Stimulated activated CD8-positive, alpha-beta memory T cell treated with anti-CD3 and anti-CD28 coated beads, Interleukin-7, amount 100 ng/mL, for 1 hour (primary cell): ENCODE measurements at places on chromosomes 7 and 10.

- no peak for DNase-seq
These were observed 86.0 kb downstream of the FANK1 start for GRCh38 chr10:125982260-125982948.

DNA sequence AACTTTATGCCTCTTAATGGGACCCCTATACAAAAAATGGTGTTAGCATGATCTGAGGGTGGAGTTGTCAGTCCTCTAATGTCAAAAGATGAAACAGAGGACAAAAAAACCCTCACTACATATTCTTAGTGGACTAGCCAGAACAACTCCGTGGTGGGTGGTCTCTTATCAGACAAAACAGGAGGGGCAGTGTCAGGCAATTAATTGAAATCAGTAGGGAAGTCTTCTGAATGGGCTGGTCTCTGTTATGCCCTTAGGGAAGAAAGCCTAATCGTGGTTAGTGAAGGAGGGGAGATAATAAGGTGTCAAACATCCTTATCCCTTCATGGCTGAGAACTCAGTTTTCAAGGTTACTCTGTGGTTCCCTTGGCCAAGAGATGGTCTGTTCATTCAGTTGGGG lies 909.4 kb downstream of the GRID1 start:
- DNase-seq: no peak

- no peak for DNase-seq
These were observed 375.5 kb downstream of the SEMA3D start for GRCh38 chr7:84811362-84811761.

DNA sequence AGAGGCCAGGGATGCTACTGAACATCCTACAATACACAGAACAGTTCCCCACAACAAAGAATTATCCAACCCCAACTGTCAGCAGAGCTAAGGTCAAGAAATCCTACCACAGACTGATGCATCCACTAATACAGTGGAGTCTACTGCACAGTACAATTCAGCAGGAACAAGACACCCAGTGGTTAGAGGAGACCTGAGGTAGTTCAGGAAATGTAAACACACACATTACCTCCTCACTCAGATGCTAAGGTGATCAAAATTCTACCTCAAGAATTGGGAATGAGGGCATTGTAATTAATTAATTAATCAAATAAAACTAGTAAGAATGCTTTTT lies 91.4 kb downstream of the ZFAND4 start:
- DNase-seq: no peak

DNA sequence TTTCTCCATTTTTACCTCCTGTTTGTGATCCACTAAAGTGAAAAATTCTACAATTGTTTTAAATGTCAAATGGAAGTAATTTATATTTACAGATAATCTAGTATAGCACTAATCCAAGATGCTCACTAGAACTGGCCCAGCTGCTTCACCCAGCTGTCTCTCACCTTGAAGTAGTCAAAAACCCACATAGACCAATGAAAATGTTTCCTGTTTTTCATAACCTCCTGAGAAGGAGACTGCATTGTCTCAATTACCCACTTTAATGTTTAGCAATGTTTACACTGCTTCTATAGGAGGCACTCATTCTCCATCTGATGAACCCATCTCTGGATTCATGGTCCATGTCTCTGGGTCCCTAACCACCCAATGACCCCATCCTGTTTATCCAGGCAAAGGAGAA lies 56.1 kb upstream of the ADO start:
- no peak for DNase-seq

DNA sequence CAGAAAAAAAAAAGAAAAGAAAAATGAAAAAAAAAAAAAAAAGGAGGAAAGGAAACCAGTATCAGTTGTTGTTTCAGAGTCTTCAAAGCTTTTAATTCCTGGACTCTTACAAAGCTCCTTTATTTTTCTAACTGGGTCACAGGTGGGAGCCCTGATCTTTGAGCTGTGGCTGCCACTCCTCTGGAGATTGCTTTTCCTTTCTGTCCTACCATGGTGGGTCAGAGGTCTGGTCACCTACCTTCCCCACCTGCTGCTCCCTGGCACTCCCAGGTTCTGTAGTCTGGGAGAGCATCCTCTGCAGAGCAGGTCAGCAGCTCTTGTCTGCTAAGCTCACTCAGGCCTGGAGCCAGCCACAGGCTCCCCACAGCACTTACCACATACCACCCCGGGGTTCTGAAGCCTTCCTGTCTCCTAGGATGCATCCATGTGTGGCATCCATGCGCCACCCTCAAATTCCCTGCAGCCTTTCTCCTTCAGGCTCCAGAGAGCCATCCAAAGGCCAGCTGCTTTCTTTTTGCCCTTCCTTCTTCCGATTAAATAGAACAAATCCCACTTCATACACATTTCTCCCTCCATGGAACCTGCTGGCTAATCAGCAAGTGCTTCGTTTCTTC lies 73.2 kb upstream of the TPK1 start:
- no peak for DNase-seq

DNA sequence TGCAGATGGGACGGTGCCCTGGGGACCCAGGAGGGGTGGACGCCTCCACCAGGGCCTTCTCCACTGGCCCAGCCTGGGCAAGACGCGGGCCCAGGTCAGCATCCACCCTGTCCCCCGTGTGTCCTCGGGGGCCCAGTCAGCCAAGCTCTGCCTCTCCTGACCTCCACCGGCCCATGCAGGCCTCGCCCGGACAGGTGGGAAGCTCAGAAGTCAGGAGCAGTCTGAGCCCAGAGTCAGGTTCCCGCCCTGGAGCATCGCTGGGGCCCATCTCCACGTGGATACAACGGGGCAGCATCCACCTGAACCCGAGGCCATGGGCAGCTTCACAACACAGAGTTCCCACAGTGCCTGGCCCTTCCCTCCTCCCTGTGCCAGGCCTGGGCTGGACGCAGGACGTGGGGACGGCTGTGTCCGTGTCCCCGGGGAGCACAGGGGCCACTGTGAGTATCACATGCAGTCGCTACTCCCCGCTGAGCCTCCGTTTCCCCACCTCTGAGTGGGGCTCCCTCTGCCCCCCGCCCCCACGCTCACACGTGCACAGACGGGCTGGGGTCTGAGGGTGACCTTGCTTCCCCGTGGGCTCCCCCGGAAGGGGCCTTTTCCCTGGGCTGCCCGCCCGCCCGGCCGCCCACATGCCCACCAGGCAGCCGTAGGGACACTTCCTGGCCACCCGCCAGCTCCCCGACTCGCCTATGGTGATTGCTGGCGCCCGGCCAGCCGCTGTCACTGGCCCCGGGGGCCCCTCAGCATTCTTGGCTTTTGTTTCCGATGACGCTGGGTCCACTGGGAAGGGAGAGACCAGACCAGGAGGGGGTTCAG lies 64.3 kb downstream of the PDGFA start:
- DNase-seq: no peak

- DNase-seq: no peak
These were observed 19.3 kb downstream of the PAPOLB start for GRCh38 chr7:4842319-4843064.

- no peak for DNase-seq
These were observed 10.1 kb downstream of the PON2 start for GRCh38 chr7:95424716-95425115.

GRCh38 chr10:88990384-88991160 lies at the start of gene FAS:
Gene FAS, plus strand, starts transcription at chr10:88990798. Its CDS starts 79 bp downstream, at chr10:88990877.
- DNase-seq: peak; percentile 62

DNA sequence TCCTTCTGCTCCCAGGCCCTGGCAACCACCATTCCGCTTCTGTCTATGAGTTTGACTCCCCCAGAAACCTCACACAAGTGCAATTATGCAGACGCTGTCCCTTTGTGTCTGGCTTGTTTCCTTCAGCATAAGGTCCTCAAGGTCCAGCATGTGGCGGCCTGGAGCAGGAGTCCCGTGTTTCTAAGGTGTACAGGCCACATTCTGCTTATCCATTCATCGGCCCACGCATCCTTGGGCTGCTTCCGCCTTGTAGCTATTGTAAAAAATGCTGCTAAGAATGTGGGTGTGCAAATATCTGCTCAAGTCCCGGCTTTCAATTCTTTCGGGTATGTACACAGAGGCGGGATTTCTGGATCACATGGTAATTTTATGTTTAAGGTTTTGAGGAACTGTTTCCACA lies 38.2 kb downstream of the ESYT2 start:
- DNase-seq: no peak

GRCh38 chr7:30764030-30764975 lies 6.9 kb upstream of the MINDY4 start:
- no peak for DNase-seq

DNA sequence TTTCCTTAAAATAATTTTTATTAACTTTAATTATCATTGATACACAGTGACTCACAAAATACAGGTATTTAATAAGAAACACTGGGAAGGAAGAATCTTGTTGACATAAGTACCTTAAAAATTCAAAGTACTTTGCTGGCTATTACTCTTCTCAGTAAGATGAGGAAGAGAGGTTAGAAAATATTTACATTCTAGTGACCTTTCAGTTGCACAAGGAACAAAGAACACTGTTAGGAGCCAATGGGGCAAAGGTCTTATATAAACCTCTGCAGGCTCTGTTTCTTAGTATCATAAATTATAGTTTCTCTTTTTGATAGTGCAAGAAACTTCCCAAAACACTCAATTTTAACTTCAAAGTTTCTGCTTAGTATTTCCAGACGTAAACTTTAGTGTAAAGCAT lies 4.8 kb upstream of the TAX1BP1 start:
- no peak for DNase-seq

GRCh38 chr7:134446923-134447322 lies 12.0 kb downstream of the AKR1B1 start:
- DNase-seq: no peak

- no peak for DNase-seq
These were observed 110.6 kb upstream of the SAMD8 start for GRCh38 chr10:75000748-75001321.

GRCh38 chr7:139455789-139456188 lies 27.7 kb downstream of the KLRG2 start:
- no peak for DNase-seq

DNA sequence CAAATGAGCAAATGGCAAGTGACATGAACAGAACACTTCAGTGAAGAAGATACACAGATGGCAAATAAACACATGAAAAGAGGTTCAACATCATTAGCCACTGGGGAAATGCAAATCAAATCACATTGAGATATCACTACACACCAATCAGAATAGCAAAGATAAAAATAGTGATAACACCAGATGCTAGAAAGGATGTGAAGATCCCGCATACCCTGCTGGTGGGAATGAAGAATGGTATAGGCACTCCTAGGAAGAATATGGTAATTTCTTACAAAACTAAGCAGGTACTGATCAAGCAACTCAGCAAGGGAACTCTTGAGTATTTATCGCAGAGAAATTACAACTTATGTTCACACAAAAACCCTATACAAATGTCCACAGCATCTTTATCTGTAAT lies 11.2 kb downstream of the LAMB4 start:
- DNase-seq: no peak

DNA sequence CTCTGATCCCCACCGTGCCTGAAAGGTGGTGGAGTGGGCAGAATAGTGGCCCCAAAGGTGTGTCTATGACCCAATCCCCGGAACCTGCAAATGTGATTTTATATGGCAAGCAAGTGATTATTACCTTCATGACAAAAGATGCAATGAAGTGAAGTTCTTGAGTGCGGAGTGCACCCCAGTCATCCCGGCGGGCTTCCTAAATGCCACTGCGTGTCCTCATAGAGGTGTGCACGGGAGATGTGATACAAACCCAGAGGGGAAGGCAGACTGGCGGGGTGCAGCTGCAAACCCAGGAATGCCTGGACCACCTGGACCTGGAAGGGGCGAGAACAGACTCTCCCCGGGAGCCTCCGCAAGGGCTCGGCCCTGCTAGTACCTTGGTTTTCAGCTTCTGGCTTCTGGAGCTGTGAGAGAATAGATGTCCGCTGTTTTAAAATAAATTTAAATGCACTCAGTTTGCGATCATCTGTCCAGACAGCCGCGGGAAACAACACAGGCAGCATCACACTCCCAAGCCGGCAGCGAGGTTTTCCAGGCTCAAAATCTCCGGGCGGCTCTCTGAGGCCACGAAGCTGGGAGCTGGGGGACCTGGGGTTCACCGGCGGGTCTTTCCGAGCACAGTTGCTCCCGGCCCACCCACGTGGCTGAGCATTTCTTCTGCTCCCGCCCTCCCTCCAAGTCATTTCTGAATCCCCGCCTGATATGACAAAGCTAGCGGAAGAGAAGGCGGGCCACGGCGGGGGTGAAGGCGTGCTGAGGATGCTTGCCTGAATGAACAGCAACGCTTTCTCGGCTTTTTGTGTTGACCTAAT lies 50.4 kb upstream of the EBF3 start:
- no peak for DNase-seq

- DNase-seq: no peak
These were observed 105.5 kb downstream of the SEMA3D start for GRCh38 chr7:85081392-85081791.

DNA sequence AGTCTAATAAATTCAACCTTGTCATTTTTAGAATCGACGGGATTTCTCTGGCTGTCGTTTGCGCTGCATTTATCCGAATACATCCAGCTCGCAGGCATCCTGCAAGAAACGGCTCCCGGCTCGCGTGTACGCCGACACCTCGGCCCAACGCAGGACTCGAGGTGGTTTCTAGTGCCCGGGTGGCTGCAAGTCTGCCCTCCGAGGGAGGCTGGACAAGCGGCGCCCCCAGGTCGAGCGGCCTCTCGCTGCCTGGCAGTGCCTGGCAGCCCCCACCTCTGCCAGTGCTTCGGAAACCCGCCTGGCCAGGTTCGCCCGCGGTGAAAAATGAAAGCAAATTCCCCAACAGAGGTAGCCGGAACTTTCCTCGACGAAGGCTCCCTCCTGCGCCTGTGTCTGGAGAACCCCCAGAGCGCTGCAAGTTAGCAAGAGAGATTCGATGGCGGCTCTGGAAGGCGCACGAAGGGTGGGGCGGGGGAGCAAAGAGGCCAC lies 5.7 kb upstream of the ZNF503 start:
- DNase-seq: no peak

DNA sequence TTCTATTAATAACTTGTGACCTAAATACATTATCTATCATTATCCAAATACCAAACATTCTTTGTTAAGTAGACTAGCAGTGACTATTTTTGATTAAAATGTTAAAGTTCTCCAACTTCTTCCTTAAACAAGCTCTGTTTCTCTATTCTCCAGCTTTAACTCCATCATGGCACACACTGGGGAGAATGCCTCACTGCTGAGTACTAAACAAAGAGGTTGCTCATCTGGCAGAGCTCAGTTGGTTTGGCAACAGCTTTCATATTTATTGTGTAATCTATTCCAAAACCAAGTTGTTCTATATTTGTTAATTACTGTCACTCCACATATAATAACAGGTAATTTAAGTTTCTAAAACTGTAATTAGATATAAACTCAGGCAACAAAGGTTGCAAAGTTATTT lies 89.6 kb downstream of the USP6NL start:
- no peak for DNase-seq

GRCh38 chr10:35640474-35640873 lies 1.6 kb downstream of the FZD8 start:
- no peak for DNase-seq

GRCh38 chr10:28954211-28954610 lies 276.9 kb downstream of the BAMBI start:
- DNase-seq: no peak
